Pancreas (tissue), 10 donors: ENCODE measurements at places on chromosomes 4 and X. TPM values are rescaled to one million over a fixed set of nuclear protein-coding genes. Genes with fewer than 3 reads are reported as not detected.
A peak's percentile ranks its signal among the peaks of the same experiment; 100 is the strongest.

- no peak for DNase-seq
Observed at GRCh38 chr4:91058345-91058744, 931.2 kb downstream of the CCSER1 start.

DNA sequence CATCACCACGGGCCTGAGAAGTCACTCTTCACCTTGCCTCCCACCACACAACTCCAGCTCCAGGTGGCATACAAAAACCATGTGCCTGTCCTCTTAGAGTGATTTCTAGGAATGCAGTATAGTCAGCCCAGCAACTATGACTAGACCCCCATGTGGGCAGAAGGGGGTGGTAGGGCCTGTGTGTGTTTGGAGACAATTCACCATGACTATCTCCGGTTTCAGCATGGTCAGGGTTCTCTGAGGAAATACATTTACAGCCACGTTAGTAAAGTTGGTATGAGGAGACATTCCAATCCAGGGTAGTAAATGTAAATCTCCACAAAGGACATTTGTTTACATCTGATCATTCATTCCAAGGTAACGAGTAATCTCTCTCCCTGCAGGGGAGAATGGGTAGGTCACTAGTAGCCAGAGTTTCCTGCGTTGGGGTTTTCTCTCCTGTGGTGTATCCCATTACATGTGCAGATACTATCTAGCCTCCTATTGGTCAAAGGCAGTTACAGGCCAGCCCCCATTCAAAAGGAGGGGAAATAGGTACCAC is 4.2 kb upstream of the MTMR1 start:
- DNase-seq = no peak

DNA sequence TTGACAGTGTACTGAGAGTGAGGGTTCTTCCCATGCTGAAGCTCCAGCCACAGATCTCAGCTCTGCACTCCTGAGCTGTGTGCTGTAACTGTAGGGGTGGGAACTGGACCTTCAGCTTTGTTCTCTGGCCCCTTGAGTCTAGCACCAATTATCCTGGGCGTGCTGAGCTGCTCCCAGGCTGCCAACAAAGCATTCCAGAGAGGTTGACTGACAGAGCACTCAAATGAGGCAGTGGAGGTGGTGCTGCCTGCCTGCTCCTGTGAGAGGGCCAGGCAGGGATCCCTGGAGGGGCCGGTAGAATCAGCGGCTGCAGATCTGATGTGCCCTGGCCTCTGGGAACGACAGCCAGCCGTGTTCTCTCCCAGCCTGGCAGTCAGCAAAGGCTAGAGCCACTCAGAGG is 375.7 kb upstream of the AADAT start:
- DNase-seq = peak; percentile 23

GPRASP2 gene
- 5.9 TPM for total RNA-seq

DNA sequence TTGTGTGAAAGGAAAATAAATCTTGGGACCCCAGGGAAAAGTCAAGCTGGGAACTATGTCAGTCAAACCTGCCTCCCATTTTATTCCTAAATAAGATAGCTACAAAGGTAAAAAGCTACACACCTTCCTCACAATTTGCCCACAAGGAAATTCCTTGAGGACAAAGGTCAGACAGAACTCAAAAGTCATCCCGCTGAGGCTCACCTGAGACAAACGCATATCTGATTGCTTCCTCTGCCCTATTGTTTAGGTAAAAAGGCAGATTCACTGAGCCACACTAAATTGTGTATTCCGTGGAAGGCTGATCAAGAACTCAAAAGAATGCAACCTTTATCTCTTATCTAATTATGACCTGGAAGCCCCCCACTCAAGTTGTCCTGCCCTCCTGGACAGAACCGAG is 58.7 kb upstream of the MAML3 start:
- DNase-seq = no peak

- DNase-seq = no peak
Observed at GRCh38 chr4:88012647-88013046, 5.2 kb downstream of the PKD2 start.

DNA sequence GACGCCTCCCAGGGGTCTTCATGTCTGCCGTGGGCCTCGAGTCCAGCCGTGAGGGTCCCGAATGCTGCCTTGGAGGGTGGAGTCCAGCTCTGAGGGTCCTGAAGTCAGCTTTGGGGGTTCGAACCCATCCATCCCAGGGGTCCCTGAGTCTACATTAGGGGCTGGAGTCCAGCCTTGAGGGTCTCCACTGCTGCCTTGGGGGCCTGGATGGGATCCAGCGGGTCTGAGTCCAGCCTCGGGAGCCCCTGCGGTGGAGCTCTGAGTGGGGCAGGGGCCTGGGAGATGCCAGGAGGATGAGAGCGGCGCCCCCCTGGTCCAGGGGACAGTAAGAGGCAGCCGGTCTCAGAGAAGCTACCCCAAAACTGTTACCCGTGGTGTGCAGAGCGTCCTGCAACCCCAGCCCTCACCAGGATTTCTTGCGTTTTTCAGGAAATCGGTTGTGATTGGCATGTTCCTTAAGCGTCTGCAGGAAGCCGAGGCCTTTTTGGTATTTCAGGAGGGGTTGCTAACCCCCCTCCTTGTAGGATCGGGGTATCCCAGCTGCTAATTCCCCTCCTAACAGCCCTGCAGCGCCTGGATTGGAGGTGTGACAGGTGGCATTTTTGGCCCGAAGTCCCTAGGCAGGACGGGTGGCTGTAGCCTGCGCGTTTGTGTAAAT is 1.7 kb upstream of the GTPBP6 start:
- DNase-seq = peak; percentile 68

USP17L5 gene
- total RNA-seq = not detected

GRCh38 chr4:73687421-73687820 is 52.9 kb upstream of the CXCL8 start:
- no peak for DNase-seq
